Ureter (tissue), 1 donor: ENCODE measurements at places on chromosomes 6 and 20. TPM values are rescaled to one million over a fixed set of nuclear protein-coding genes. Genes with fewer than 3 reads are reported as not detected.

Gene SRSF12
- 0.57 TPM for total RNA-seq

Gene DEFB114
- total RNA-seq: not detected

Gene FAM110A
- total RNA-seq: 35.1 TPM

Gene LY6G6D
- not detected for total RNA-seq

Gene WFDC5
- total RNA-seq: 0.78 TPM

Gene TXLNB
- 0.94 TPM for total RNA-seq

Gene LRRC1
- total RNA-seq: 46.9 TPM

Gene EFCAB8
- 1.0 TPM for total RNA-seq

Gene PSORS1C2
- not detected for total RNA-seq

Gene SMIM8
- total RNA-seq: 13.1 TPM

Gene CLVS2
- 0.18 TPM for total RNA-seq

Gene NR2E1
- total RNA-seq: 0.18 TPM

Gene BNIP5
- not detected for total RNA-seq

Gene BTN1A1
- total RNA-seq: not detected

Gene DPPA5
- not detected for total RNA-seq

Gene EYA2
- 15.3 TPM for total RNA-seq

Gene UNC5CL
- 1.6 TPM for total RNA-seq

Gene ADGRF5
- 25.9 TPM for total RNA-seq

Gene KIF25
- total RNA-seq: not detected

Gene PSORS1C1
- 0.10 TPM for total RNA-seq

Gene CLPSL1
- not detected for total RNA-seq

Gene DAAM2
- 23.0 TPM for total RNA-seq

Gene C6orf141
- 1.6 TPM for total RNA-seq

Gene TRMT6
- 19.1 TPM for total RNA-seq

Gene BAG2
- 17.0 TPM for total RNA-seq
